Left lung (tissue), 14 donors: ENCODE measurements at places on chromosomes 3 and 15. TPM values are rescaled to one million over a fixed set of nuclear protein-coding genes. Genes with fewer than 3 reads are reported as not detected.

ICE2 gene
- 45.1 TPM for total RNA-seq

DNA sequence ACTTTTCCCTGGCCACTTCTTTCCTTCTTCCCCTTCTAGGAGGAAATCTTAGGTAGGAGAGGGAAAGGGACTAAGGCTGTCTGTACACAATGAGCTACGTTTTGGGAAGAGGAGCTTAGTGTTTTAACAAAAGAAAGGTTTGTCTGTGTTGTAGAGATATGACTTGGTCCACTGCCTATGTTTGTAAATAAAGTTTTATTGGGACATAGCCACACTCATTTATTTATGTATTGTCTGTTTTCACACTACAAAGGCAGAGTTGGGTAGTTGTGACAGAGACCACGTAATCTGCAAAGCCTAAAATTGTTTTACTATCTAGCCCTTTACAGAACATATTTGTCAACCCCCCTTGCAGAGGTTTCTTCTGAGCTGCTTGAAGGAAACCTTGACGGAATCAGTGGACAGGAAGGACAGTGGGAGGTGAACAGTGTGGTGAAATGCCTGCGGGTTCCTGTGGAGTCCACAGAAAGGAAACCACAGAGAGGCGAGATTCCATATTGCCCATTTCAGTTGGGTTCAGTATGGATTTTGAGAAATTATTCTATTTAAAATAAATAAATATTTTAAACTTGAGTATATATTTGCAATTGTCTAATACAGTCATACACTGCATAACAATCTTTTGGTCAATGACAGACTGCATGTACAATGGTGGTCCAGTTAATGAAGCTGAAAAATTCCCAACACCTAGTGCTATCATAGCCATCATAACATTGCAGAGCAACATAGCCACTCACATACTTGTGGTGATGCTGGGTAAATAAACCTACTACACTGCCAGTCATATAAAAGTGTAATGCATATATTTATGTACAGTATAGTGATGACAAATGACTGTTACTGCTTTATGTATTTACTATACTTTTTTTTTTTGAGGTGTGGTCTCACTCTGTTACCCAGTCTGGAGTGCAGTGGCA is 157.9 kb upstream of the NUDT16 start:
- H3K4me1 ChIP-seq, result no peaks in the 10 kb centered on the region
- no peak overlapping the region for H3K27ac ChIP-seq
- no peak overlapping the region for H3K4me3 ChIP-seq
- H3K27me3 ChIP-seq, result no peaks in the 10 kb centered on the region

GRCh38 chr15:43190178-43190577 is 5.0 kb downstream of the CCNDBP1 start:
- H3K27me3 ChIP-seq, result no peaks in the 10 kb centered on the region
- H3K27ac ChIP-seq, result no peak overlapping the region
- H3K36me3 ChIP-seq, result peaks cover 62% of the 10 kb centered on the region

DNA sequence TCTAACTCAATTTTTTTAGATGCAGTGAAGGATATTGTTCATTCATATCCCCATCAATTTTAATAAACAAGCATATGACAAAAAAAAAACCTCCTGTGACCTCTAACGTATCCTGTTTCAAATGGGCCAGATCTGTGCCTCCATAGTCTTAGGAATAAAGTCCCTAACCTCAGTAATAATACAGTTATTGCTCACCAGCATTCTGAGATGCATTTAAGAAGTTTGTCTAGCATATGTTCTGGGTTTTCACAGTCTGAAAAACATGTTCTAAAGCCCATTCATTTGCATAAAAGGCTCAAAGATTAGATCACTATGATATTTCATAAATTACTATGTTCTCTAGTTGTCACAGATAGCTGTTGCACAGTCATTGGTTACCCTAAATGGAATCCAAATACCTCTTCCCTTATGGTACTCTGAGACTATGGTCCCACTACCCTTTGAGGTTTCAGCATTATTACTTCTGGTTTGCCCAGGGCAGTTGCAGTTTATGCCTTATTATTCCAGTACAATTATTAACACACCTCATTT is 190.1 kb downstream of the ZIC4 start:
- no peaks in the 10 kb centered on the region for H3K4me1 ChIP-seq
- H3K27me3 ChIP-seq, result no peaks in the 10 kb centered on the region
- H3K36me3 ChIP-seq, result no peaks in the 10 kb centered on the region
- H3K27ac ChIP-seq, result no peak overlapping the region

DNA sequence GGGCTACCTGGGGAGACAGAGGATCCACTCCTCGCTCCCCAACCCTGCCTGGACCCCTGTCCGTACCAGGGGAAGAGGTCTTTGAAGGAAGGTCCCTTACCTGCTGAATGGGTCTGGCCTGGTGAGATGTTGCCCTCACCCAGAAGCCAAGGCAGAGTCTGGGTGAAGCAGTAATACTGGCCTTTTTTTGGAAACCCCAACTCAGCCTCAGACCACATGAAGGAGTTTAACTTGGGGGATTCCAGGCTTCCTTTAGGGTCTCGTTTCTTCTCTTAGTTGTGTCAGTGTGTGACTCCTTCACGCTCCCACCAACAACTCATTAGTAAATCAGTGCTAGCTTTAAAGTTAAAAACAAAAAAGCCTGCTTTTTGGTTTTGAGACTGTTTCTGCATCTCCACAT is 45.6 kb downstream of the RTP1 start:
- H3K27ac ChIP-seq, result no peak overlapping the region
- H3K36me3 ChIP-seq, result no peaks in the 10 kb centered on the region
- no peaks in the 10 kb centered on the region for H3K27me3 ChIP-seq
- no peaks in the 10 kb centered on the region for H3K4me1 ChIP-seq
- H3K4me3 ChIP-seq, result no peak overlapping the region

DNA sequence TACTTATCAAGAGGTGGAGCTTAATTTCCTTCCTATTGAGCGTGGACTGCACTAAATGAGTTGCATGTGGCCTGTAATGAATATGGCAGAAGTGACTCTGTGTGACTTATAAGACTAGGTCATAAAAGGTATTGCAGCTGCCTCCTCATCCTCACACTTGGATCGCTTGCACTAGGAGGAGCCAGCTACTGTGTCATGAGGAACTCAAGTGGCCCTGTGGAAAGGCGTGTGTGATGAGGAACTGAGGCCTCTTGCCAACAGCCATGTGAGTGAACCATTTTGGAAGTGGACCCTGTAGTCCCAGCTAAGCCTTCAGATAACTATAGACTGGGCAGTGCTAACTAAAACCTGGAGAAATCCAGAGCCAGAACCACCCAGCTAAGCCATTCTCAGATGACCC is 7.1 kb upstream of the SLC30A4 start:
- H3K36me3 ChIP-seq, result no peaks in the 10 kb centered on the region
- H3K4me1 ChIP-seq, result no peaks in the 10 kb centered on the region
- H3K27ac ChIP-seq, result no peak overlapping the region
- no peak for DNase-seq
- H3K27me3 ChIP-seq, result peaks cover 6% of the 10 kb centered on the region
- H3K4me3 ChIP-seq, result no peak overlapping the region

SERPINI2 gene
- total RNA-seq, result 1.8 TPM

TNIK gene
- 42.0 TPM for total RNA-seq
